A549 treated with CORT108297 at 1 μM for 4 hours (cell line): ENCODE measurements at places on chromosomes 1 and 21. TPM values are rescaled to one million over a fixed set of nuclear protein-coding genes. Genes with fewer than 3 reads are reported as not detected.

The RCAN3 gene
- 10.1 to 14.0 TPM (median 13.1 TPM) in 5 replicates for total RNA-seq

The LEMD1 gene
- not detected in 5 replicates for total RNA-seq

The CITED4 gene
- total RNA-seq: 40.2 to 90.2 TPM (median 73.5 TPM) in 5 replicates

The PCAT6 gene
- 2.8 to 4.8 TPM (median 3.7 TPM) in 5 replicates for total RNA-seq

The BATF3 gene
- total RNA-seq: 20.0 to 35.4 TPM (median 33.7 TPM) in 5 replicates

The CD101 gene
- total RNA-seq: 0.10 to 0.46 TPM (median 0.29 TPM) in 5 replicates

The HOOK1 gene
- total RNA-seq: 0.14 to 0.45 TPM (median 0.32 TPM) in 5 replicates

The LCK gene
- total RNA-seq: 0.16 TPM in 1 of 5 replicates, not detected in the others

The SEMA4A gene
- 0.20 to 0.46 TPM (median 0.42 TPM) in 5 replicates for total RNA-seq

The PPIAL4G gene
- not detected in 5 replicates for total RNA-seq

The CAPZB gene
- 218 to 255 TPM (median 225 TPM) in 5 replicates for total RNA-seq

The CSTB gene
- total RNA-seq: 84.0 to 98.7 TPM (median 91.0 TPM) in 5 replicates

The ANKRD34A gene
- 0.10 to 0.23 TPM (median 0.16 TPM) in 5 replicates for total RNA-seq

The S100A7A gene
- total RNA-seq: not detected in 5 replicates

The STK40 gene
- total RNA-seq: 9.4 to 11.8 TPM (median 11.3 TPM) in 5 replicates

The CLIC6 gene
- 0.03 to 0.07 TPM (median 0.05 TPM) in 5 replicates for total RNA-seq

The RIT1 gene
- total RNA-seq: 22.3 to 24.4 TPM (median 23.9 TPM) in 5 replicates

The CELA2B gene
- 0.29 TPM in 1 of 5 replicates, not detected in the others for total RNA-seq

The RYR2 gene
- total RNA-seq: 0.01 to 0.09 TPM (median 0.02 TPM) in 5 replicates

The TCHH gene
- total RNA-seq: 0.20 to 0.26 TPM (median 0.24 TPM) in 5 replicates

The NFIA gene
- total RNA-seq: 4.1 to 6.0 TPM (median 5.3 TPM) in 5 replicates

The FCGR2B gene
- total RNA-seq: not detected in 5 replicates

The TCEA3 gene
- 0.41 to 0.72 TPM (median 0.58 TPM) in 5 replicates for total RNA-seq

The RRP1 gene
- 32.4 to 38.4 TPM (median 35.0 TPM) in 5 replicates for total RNA-seq

The OR2G6 gene
- not detected in 5 replicates for total RNA-seq

The PLA2G2D gene
- 0.13 TPM in 1 of 5 replicates, not detected in the others for total RNA-seq

The SLC16A1 gene
- total RNA-seq: 44.0 to 53.9 TPM (median 46.6 TPM) in 5 replicates

The SIPA1L2 gene
- 7.1 to 8.3 TPM (median 7.9 TPM) in 5 replicates for total RNA-seq

The MYOM3 gene
- 5.9 to 7.2 TPM (median 6.5 TPM) in 5 replicates for total RNA-seq

The FCRL5 gene
- not detected in 5 replicates for total RNA-seq

The FAM177B gene
- total RNA-seq: not detected in 5 replicates

The ITSN1 gene
- 14.8 to 18.1 TPM (median 17.5 TPM) in 5 replicates for total RNA-seq

The CD5L gene
- not detected in 5 replicates for total RNA-seq

The ARL8A gene
- 39.8 to 53.3 TPM (median 46.4 TPM) in 5 replicates for total RNA-seq

The LDLRAD1 gene
- total RNA-seq: not detected in 5 replicates

The NPHS2 gene
- not detected in 5 replicates for total RNA-seq

The QSOX1 gene
- total RNA-seq: 59.4 to 88.6 TPM (median 84.6 TPM) in 5 replicates

The PTPRC gene
- not detected in 5 replicates for total RNA-seq

The TTC22 gene
- total RNA-seq: not detected in 5 replicates

The CR1L gene
- total RNA-seq: 0.16 TPM in 1 of 5 replicates, not detected in the others

The ATP1A2 gene
- 0.03 to 0.20 TPM (median 0.07 TPM) in 4 of 5 replicates, not detected in the other for total RNA-seq

The SV2A gene
- 0.06 to 0.17 TPM (median 0.09 TPM) in 5 replicates for total RNA-seq

The GSTM1 gene
- not detected in 5 replicates for total RNA-seq

The KLHDC9 gene
- total RNA-seq: 1.1 to 2.7 TPM (median 1.8 TPM) in 5 replicates
